ENCODE measurements at places on chromosomes 3 and 15.

- no peak for DNase-seq
Observed at GRCh38 chr3:141414800-141415462, 46.6 kb downstream of the ZBTB38 start.

DNA sequence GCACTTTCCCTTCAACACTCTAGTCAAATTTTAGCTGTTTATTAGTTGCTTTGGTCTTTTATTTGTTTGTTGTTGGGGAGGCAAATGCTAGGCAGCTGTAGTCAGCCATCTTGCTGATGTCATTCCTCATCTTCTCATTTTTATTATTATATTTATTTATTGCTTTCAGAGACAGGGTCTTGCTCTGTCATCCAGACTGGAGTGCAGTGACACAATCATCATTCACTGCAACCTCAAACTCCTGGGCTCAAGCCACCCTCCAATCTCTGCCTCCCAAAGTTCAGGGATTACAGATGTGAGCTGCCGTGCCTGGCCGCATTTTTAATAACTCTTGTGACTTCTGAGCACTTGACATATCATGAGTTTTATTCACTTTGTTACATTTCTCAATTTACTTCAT is 441.4 kb downstream of the DIPK2A start:
- no peak for DNase-seq

- DNase-seq: no peak
Observed at GRCh38 chr3:99836681-99837080, 19.0 kb downstream of the CMSS1 start.

DNA sequence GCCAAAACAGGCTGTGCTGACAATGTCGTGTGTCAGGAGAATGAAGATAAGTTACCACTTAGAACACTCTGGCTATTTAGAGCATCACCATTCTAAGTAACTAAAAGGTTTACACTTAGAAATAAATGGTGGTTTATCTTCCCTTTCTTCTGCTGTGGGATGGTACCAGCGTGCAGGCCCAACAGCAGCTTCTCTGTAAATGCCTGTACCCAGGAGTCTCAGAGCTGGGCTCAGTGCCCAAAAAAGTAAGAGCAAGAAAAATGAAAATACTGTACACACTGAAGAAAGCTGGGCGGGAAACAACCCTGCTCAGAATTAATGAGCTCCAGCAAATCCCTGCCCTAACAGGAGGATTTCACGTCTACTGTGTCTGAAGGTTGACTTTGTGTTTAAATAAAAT is 206.5 kb downstream of the MFSD1 start:
- DNase-seq: no peak

GRCh38 chr3:170137986-170138385 is 43.5 kb downstream of the PHC3 start:
- no peak for DNase-seq
